Sigmoid colon (tissue), 7 donors: ENCODE measurements at places on chromosomes 4 and X. TPM values are rescaled to one million over a fixed set of nuclear protein-coding genes. Genes with fewer than 3 reads are reported as not detected.

DNA sequence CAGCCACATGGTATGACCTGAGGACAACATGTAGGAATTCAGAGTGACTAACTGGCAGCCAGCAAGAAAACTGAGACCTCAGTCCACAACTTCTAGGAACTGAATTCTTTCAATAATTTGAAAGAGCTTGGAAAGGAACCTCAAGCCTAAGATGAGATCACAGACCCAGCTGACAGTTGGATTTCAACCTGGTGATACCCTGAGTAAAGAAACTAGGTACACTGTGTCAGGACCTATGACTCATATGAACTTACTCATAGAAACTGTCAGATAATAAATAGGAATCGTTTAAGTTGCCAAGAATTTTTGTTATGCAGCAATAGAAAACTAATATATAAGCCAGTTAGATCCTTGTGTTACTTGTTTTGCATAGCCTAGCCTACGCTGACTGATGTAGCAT, 102.4 kb upstream of the DCAF12L1 start:
- DNase-seq, result no peak

IL15 gene
- polyA plus RNA-seq, result 6.5 TPM

GRCh38 chrX:130285069-130285620, 16.4 kb upstream of the ZNF280C start:
- no peak for DNase-seq

GRCh38 chrX:24395775-24396174, 35.3 kb downstream of the SUPT20HL1 start:
- DNase-seq, result no peak

DNA sequence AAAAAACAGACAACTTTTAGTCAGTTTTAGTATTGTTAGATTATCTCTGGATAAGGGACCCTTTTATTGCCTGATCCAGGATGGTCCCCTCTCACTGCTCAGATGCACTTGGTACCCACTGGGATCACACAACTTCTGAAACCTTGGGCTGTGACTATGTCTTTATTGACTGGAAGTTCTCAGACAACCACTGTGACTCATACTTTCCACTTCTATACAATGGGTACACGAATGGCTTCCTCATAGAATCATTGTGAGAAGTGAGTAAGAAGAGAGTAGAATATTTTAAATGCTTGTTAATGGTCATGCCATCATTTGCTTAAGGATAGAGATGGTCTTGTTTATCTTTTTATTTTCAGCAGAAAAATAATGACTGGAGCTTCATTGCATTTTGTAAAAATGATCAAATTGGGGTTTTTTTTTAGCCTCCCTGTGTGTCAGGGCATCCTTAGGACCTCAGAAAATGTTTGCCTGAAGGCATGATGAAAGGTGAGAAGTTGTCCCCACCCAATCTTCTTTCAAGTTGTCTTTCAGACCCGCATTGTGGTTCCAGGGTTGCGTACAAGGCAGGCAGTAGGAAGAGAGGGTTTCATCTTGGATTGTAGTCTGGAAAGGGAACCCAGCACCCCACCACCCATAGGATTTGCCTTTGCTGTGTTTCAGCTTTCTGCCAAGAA, 115.1 kb downstream of the CPEB2 start:
- no peak for DNase-seq

DNA sequence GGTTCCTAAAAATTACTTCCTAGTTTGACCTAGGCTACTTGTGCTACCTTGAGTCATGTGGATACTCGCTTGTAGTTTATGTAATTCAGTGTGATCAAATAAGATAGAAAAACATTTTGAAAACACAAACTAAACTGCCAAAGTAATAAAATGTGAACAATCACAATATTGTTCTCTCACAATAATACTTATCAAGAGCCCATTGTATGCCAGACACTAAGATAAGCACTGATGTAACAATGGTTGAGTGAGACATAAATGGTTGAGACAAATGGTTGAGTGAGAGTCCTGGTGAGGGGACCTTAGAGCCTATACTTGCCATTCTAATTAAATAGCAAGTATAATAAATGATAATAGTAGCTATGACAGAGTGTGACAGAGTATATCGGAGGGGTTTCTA, 41.7 kb downstream of the RFC1 start:
- DNase-seq, result no peak

TEX13D gene
- polyA plus RNA-seq, result not detected

DNA sequence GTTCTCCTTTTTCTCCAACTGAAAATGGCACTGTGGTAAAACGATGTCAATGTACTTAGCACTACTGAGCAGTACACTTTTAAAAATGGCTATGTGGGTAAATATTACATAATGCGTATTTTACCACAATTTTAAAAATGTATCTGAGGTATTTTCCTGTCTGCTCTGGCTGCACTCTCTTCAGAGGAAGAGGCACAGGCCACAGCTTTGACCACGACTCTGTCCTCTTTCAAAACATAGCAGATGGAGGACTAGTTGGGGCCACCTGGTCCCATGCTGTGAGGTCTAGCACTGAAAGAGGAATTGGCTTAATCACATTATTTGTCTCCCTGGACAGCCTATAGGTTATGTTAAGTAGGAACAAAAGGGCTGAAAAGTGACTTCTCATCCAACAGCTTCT, 5.2 kb downstream of the KCNE5 start:
- no peak for DNase-seq

- no peak for DNase-seq
These were observed 3.5 kb downstream of the FAT1 start for GRCh38 chr4:186719925-186720694.

- DNase-seq, result no peak
These were observed 32.1 kb downstream of the SEPTIN11 start for GRCh38 chr4:76981644-76982043.

GRCh38 chr4:123083646-123084045, 161.2 kb upstream of the NUDT6 start:
- DNase-seq, result no peak

DNA sequence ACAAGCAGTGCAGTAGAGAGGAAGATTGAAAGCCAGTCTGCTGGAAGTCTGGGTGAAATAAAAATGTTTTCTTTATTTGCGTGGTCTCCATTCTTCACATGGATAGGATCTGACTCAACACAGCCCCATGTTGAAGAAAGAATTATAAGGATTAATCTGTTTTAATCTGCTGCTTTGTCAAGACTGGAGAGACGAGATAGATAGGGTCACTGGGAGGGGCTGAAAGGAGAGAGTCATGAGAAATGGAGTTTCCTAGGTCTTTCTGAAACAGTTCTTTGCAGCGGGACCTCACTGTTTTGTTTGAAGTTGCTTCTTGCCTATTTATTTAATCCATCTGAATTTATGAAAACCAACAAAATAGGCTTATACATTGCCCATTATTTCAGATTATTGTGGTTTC, 32.4 kb upstream of the RHOH start:
- DNase-seq, result no peak

- no peak for DNase-seq
These were observed 39.7 kb upstream of the PROM1 start for GRCh38 chr4:16123356-16124084.

SMIM31 gene
- polyA plus RNA-seq, result 80.5 TPM

HPRT1 gene
- polyA plus RNA-seq, result 40.6 TPM

SPANXN5 gene
- polyA plus RNA-seq, result not detected

- no peak for DNase-seq
These were observed 122.4 kb downstream of the C4orf33 start for GRCh38 chr4:129218360-129218759.
